Central memory CD8-positive, alpha-beta T cell (primary cell): ENCODE measurements at places on chromosomes 11 and 22.
A peak's percentile ranks its signal among the peaks of the same experiment; 100 is the strongest.

DNA sequence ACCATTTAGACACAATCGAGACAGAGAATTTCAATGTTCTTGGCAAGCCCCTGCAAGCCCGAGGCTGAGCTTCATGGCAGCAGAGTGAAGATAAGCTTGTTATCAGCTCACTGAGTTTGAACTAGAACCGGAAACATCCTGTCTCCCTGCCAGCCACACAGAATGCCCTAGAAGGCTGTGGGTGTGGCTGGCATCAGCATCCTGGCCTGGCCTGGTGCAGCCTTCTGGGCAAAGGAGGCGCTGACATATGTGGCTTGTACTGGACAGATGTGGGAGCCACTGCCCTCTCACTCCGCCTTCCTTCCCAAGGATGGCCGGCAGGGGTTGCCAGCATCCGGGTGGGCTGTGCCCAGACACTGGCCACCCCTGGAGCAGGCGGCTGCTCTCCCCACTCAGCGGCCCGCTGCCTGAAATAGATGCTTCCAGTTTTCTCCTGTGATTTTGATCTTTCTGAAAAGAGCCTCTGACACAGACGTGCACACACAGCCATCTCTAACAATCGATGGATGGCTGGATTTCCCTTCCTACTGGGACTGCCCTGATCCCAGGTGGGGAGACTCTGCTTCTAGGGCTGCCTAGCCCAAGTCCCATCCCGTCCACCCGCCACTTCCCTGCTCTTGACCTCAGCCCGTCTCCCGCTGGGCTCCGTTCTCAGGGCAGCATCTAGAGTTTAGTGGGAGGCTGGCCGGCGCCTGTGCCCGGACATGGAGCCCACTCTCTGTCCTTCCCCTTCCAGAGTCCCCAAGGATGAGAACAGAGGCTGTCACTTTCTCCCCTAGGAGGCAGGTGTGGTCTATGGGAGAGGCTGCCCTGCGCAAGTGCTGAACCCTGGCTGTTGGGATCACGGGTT is 149.7 kb downstream of the CTTN start:
- no peak for DNase-seq

DNA sequence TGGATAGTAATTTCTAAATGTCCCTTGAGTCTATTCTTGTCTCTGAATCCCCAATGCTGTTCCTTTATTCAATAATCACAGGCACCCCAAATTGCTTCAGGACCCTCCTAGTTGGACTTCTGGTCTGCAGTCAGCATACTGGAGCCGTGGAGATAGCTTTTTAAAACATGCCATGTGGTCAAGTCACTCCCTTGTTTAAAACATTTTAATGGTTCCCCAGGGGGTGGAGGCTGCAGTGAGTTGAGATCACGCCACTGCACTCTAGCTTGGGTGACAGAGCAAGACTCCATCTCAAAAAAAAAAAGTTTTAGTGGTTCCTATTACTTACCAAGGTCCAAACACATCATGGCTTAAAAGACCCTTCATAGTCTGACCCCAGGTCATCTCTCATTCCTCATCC is 220.3 kb downstream of the ADAMTS15 start:
- DNase-seq = no peak

DNA sequence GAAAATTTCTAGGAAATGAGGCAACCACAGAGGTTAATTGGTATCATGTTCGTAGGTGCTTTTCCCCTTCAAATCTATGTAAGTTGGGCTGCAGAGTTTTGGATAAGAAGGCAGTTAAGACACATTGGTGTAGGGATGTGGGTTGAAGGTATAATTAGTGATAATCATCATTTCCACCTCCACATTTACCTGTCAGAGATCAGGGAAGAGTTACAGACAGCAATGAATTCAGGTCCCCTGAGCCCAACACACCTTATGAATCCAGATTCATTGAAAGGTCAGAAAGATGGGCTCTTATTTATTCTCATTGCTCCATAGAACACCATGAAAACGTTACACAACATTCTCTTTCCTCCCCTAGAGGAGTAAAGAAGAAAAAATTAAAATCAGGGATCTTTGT is 308.7 kb downstream of the C11orf87 start:
- DNase-seq = no peak

GRCh38 chr11:61071208-61071681 is 31.0 kb upstream of the CD5 start:
- peak; percentile 67 for DNase-seq

GRCh38 chr22:42686756-42687491 is 33.7 kb downstream of the A4GALT start:
- DNase-seq = no peak

- no peak for DNase-seq
Observed at GRCh38 chr11:58592760-58593472, 14.1 kb downstream of the ZFP91 start.

DNA sequence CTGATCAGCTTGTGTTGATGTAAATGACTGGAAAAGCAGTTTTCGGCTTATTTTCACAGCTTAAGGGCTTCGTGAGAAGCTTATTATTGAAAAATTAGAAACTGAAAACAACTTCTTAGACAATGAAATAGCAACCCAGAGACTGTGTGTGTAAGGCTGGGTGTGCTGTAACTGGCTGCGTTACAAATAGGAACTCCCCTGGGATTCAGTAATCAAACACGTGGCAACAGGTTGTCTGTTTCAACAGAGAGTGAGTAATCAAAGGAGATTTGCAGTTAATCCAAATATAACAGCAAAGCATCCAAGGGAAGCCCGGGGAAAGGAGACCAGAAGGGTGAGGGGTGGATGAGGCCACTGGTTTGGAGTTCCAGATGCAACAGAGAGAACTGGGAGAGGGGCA is 19.2 kb downstream of the NTM start:
- no peak for DNase-seq

GRCh38 chr11:34519595-34520235 is 6.1 kb upstream of the ELF5 start:
- DNase-seq = no peak

- DNase-seq = no peak
Observed at GRCh38 chr11:18567081-18567480, 21.5 kb downstream of the UEVLD start.

- no peak for DNase-seq
Observed at GRCh38 chr11:75855206-75855605, 40.2 kb downstream of the UVRAG start.
